ENCODE measurements at places on chromosomes 3 and 15.

DNA sequence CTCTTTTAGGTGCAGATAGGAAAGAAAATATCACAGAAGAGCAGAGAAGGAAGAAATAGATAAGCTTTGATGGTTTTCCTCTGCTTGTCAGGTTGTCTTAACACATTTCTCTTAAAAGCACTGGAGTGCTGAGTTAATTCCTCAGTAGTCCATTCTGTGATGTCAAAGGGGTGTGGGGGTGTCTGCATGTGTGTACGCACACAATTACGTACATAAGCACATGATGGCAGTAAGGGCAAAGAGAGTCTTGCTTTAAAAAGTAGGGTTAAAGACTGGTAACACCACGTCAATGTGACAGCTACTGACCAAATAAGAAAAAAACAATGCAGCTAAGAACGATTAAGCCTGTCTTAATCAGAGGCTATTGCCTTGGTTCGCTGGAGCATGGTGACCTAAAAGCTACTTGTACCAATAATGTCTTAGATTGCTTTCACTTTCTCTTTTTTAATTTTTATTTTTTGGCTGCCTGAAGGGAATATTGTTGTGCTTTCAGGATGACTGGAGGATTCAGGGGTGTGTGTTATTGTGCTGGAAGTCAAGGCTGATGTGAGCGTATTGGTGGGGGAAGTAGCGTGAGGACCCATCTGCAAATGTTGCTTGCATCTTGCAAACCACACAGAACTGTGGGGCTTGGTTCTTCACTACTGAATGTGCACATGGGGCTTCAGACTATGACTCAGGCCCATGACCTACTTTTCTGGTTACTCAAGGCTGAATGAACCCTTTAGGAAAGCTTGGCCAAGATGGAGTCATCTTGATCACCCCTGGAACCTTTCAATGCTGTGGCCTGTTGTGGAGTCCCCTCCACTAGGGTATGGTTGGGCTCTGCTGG is 417.8 kb upstream of the TPM1 start:
- no peak for DNase-seq

DNA sequence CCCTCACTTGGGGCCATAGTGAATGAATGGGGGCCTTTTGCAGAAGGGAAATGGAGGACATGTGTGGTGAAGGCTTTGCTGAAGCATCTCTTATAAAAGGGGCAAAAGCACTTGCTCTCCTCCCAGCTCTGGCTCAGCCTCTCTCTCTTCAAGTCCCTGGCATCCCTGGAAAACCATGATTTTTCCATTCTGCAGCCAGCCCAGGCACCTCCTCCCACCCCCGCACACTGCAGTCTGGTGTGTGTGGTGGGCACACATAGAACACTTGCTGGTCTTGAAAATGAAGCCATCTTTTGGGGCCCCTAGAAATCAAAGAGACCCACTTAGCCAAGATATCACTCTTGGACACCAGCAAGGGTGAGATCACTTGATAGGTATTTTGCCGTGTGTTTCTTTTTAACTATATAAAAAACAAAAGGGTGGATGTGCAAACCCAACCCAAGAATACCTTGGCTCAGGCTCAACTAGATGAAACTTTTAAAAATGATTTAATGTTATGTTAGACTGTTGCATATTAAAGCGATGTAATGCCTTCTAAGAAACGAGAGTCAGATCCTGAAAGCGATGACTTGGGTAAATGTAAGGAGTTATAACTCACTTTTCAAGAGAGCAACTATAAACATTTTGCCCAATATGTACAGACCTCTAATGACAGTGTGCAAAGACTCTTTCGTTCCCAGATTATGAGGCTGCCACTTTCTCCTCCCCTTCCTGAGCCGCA is 16.4 kb upstream of the ALDH1A3 start:
- DNase-seq: no peak

- DNase-seq: no peak
Observed at GRCh38 chr3:95148107-95148506, 1085.2 kb downstream of the NSUN3 start.

GRCh38 chr15:87527875-87528274 is 728.7 kb downstream of the NTRK3 start:
- DNase-seq: no peak

- DNase-seq: no peak
Observed at GRCh38 chr15:45892182-45892581, 257.4 kb downstream of the SQOR start.
